DMS79 treated with DMSO at 0.1 percent for 48 hours (cell line): ENCODE measurements at places on chromosomes 12 and 14.

GRCh38 chr12:88546226-88546625, 34.0 kb downstream of the KITLG start:
- no peak for DNase-seq

GRCh38 chr14:70696026-70696425, 54.3 kb downstream of the TTC9 start:
- peak; percentile 85 for DNase-seq

DNA sequence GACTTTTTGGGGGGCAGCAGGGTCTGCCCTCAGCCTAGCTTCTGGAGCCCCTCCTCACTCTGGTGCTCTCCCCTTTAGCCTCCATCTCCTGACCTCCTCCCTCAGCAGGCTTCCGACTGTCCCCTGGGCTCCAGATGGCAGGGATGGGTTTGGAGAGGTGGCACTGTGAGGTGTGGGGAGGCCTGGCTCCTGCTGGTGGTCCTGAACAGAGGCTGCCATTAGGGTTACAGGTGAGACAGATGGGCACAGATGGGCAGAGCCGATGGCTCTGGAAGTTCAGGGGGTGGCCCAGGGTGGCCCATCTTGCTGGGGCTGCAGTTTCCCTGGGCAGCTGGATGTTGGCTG, 68.5 kb upstream of the BEGAIN start:
- no peak for DNase-seq

DNA sequence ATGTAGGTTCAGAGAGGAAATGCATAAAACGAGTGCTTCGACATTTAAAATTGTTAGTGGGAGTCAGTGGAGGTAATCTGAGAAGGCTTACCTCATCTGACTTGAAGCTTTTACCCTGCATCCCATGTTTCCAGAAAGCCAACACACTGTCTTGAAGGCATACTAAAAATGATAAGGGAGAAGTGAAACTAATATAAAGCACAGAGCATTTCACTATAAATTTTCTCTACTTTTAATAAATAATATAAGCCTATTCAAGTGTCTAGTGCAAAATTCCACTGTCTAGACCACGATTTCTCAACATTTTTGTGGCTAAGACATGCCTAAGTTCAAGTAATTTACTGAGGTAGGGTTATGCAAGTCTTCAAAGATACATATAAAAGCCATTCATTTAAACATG, 29.1 kb upstream of the CDKL1 start:
- no peak for DNase-seq

- no peak for DNase-seq
These were observed 123.5 kb downstream of the CAPZA3 start for GRCh38 chr12:18861287-18861858.

- DNase-seq: no peak
These were observed 19.7 kb downstream of the EML1 start for GRCh38 chr14:99812892-99813291.

DNA sequence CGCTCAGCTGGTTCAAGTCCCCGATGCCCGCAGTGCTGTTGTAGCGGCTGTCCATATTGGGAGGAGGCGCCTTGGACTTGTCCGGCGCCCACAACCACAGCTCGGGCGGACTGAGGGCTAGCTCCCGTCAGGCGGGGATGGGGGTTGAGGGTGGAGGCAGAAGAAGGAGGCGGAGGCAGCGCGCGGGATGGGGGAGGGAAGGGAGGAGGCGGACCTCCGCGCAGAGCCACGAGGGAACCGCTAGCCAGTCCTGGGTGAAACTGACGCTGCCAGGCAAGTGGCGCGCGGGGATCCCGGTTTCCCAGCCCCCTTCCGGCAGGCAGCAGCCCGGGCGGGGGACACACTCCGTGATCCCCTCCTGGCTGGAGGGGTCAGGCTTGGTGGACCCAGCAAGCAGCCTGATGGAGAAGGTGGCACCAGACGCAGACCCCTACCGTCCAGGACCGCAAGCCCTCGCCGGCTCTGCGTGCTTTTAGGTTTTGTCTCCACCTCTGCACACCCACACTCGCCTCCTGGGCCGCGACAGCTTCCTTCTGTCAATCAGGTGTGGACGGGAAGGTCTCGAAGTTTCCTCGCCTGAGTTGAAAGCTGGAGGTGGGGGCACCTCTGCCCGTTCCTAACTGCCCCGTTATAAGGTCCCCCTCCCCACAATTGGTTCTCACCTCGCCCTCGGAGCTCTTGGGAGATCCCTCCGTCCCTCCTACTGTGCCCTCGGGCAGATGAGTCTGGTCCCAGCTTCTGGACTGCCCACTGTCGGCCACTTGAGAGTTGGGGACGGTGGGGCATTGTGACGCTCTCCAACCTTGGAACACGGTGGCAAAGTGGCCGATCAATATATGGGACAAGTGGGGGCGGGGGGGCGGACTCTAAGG, at the start of gene CPNE8:
TSS of gene CPNE8 (minus strand) at position 112 of the 872 bp plus-strand sequence. CDS start at position 55, 57 bp downstream.
- no peak for DNase-seq

DNA sequence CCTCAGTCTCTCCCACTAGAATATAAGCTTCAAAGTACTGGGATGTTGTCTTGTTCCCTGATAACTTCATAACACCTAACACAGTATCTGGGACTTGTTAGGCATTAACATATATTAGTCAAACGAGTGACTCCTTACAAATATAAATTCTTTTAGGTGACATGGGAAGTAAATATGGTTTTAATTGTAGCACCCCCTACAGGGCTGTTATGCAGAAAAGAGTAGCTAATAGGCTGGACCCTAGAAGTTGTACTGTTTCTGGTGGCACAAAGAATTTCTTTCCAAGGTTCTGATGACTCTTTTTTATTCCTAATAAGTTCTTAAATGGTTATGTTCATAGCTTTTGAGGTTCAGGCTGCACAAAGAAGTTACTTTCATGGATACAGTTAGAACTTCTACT, 29.8 kb downstream of the GPATCH2L start:
- no peak for DNase-seq

DNA sequence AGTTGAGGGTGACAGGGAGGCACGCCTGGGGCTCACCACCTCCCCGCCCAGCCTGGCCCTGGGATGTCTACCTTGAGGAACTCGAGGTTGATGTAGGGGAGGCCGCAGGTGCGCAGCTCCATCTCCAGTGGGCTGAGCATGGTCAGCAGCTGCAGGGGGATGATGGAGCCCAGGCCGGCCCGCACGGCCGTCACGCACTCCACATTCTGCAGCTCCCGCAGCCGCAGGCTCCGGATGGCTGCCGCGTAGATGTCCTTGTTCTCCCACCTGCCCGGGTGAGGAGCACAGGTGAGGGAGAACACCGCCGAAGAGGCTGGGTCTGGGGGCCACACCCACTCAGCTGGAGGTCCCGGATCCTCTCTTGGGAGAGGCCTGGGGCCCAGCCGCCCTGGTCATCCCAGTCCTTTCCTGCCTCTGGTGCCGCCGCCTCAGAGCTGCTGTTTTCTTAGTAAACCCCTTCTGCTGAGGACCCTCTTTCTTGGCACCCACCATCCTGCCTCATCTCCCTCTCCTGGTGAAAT, 38.2 kb downstream of the TRAFD1 start:
- no peak for DNase-seq

- DNase-seq: no peak
These were observed 50.6 kb downstream of the DUSP16 start for GRCh38 chr12:12511895-12512711.

- no peak for DNase-seq
These were observed 326.8 kb downstream of the PDZRN4 start for GRCh38 chr12:41514907-41515306.

DNA sequence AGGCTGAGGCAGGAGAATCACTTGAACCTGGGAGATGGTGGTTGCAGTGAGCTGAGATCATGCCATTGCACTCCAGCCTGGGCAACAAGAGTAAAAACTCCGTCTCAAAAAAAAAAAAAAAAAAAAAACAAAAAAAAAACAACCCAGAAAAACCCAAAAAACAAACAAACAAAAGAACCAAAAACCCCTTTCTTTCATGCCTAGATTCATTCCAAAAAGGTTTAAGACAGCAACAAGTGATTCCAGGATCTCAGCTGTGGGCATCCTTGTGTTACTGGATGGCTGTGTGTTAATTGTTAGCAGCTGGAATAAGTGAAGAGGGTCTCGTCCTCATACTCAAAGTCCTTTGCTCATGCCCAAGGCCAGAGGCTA, 9.4 kb downstream of the GPRC5A start:
- DNase-seq: no peak

DNA sequence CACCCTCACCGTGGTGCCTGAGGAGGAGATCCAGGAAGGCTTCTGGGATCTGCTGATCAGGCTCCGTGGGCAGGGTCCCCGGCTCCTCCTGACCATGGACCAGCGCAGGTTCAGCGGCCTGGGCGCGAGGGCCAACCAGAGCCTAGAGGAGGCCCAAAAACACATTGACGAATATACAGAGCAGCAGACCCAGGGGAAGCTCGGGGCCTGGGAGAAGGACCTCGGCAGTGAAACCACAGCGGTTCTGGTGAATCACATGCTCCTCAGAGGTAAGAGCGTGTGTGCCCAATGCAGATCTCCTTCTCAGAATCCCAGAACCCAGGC, 29.4 kb downstream of the SERPINA3 start:
- DNase-seq: no peak

- DNase-seq: no peak
These were observed 84.0 kb downstream of the TMCC3 start for GRCh38 chr12:94566345-94566744.
